NCI-H2029 (cell line): ENCODE measurements at places on chromosomes 6 and 20.

- DNase-seq, result peak; percentile 42
These were observed 27.8 kb downstream of the LRRC1 start for GRCh38 chr6:53822401-53823125.

DNA sequence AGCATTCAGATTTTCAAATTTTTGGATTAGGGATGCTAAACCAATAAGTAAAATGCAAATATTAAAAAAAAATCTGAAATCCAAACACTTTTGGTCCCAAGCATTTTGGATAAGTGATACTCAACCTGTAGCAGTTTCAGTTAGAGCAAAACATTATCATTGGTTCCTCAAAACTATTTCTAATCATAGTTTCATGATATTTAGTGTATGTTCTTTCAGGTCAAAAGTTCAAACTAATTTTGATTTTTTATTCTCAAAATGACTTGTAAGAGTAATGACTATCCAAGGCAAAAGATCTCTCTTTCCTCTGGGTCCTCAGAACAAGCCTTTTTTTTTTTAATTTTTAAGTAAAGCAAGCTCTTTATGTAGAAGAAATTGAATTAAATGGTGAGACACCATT is 64.0 kb upstream of the TFB1M start:
- no peak for DNase-seq

GRCh38 chr6:16349544-16349943 is 111.2 kb downstream of the GMPR start:
- DNase-seq, result no peak

DNA sequence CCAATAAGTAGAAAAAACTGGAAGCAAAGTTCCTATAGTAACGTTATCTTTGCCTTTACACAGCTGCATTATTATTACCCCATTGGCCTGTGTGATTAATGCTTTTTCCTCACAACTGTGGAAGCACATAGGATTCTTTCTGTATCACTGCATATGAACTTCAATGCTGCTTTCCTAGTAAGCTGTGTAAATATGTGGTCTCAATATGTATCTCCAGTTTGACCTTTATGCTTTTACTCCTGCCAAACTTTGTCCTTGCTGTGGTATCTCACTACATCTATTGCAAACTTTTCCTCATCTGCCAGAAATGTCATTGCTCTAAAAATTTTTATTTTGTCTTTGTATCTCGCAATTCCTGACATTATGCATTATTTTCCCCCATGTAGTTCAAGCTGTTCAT is 168.6 kb downstream of the ZFAND3 start:
- no peak for DNase-seq

GRCh38 chr20:40547483-40548091 is 141.4 kb downstream of the MAFB start:
- DNase-seq, result no peak

DNA sequence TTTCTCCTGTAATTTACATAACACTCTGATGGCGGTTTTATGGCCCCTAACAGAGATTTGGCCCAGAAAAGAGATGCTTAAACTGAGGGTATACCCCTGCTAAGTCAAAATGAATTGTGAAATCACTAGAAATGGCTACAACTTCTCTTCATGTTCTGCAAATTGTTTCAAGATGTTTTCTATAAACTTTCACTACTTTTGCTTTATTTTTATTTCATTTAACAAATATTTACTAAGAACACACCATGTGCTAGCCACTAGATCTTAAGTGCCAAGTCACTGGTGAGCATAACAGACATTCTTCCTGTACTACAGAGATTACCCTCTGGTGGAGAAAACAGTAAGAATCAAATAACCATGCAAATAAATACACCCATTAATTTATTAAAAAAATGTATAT is 87.6 kb downstream of the KCNQ5 start:
- DNase-seq, result no peak

- DNase-seq, result no peak
These were observed 226.1 kb downstream of the BCAS1 start for GRCh38 chr20:53844259-53844658.

- DNase-seq, result no peak
These were observed 303.4 kb downstream of the CENPW start for GRCh38 chr6:126643352-126643751.

DNA sequence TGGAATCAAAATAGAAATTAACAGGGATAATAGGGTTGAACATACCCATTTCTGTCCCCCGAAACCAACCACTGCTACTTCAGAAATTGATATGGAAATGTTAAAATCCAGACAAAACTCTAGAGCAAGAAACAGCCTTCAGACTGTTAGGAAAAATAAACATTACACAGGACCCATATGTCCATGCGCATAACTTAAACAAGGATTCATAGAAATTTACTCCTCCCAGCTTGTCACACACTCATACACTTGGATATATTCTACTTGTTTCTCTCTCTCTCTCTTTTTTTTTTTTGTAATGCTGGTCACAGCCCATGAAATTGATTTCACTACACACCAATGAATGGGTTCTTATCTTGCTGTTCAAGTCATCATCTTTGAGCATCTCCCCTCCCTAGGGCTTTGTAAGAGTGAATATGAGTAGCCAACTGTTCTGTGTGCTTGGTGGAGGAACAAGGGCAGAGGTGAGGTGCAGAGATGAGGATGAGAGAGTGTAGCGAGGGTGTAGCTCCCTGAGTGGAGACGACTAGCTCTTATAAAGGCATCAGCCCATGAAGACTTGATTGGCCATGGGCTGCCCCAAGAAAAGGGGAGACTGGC is 61.8 kb upstream of the MLN start:
- DNase-seq, result no peak

GRCh38 chr6:73694711-73695411 is 1.1 kb upstream of the CD109 start:
- no peak for DNase-seq

DNA sequence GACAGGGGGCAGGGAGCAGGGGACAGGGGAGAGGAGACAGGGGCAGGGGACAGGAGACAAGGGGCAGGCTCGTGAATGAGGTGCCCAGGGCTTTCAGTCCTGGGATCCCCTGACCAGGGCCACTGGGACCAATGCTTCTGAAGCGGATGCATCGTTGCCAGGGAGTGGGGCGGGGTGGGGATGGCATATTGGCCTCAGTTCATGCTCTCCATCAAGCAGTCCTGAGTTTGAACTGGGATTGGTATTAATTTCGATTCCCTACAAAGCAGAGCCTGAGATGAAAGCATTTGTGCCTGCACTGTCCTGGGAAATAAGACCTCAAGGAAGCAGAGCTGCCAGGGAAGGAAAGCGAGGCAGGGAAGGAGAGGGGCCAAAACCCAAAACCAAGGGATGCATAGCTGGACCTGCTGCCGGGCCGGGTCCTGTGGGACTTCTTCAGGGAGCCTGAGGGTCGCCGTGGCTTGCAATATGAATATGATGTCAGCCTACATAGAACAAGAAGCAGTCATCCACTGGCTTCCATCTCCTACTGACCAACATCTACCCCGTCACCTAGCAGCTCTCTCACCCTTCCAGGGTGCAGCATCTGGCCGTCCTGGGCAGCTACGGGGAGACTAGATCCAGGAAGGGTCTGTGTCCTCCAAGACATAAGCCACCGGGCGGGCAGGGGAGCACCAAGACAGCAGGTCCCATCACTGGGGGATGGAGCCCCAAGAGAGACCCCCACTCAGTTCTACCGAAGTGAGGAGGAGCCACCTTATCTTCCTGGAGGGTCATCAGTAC is 233.3 kb downstream of the SYNDIG1 start:
- DNase-seq, result no peak

DNA sequence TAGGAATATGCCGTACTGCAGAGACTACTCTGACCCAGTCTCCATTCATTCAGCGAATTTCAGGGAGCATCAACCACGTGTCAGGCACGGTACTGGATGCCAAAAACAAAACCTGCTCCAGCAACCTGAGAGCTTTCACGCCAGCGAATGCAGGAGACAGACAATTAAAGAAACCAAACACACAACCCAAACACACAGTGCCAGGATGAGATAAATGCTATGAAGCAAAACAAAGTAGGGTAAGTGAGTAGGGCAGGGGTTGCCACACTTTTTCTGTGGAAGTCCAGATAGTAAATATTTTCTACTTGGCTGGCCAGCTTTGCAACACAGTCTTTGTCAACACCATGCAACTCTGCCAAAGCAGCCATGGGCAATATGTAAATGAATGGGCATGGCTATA is 10.0 kb downstream of the MOCS1 start:
- DNase-seq, result peak; percentile 55

DNA sequence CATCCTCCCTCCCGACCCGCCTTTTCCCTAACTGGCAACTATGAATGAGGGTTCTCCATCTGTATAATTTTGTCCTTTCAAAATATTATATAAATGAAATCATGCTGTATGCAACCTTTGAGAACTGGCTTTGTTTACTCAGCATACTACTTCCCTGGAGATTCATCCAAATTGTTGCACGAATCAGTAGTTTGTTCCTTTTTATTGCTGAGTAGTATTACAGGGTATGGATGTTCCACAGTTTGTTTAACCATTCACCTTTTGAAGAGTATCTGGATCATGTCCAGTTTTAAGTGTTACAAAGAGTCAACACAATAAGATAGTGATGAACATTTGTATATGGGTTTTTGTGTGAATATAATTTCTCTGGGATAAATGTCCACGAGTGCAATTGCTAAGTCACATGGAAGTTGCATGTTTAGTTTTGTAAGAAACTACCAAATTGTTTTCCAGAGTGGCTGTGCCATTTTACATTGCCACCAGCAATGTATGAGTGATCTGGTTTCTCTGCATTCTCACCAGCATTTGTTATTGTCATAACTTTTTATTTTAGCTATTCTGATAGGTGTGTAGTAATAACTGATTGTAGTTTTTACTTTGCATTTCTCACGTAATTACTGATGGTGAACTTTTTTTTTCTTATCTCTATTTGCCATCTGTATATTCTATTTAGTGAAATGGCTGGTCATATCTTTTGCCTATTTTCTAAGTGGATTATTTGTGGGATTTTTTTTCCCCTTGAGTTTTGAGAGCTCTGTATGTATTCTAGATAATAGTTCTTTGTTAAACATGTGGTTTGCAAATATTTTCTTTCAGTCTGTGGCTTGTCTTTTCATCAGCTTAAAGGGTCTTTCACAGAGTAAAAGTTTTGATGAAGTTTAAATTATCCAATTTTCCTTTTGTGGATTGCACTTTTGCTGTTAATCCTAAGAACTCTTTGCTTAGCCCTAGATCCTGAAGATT is 14.4 kb upstream of the RNF24 start:
- peak; percentile 67 for DNase-seq

DNA sequence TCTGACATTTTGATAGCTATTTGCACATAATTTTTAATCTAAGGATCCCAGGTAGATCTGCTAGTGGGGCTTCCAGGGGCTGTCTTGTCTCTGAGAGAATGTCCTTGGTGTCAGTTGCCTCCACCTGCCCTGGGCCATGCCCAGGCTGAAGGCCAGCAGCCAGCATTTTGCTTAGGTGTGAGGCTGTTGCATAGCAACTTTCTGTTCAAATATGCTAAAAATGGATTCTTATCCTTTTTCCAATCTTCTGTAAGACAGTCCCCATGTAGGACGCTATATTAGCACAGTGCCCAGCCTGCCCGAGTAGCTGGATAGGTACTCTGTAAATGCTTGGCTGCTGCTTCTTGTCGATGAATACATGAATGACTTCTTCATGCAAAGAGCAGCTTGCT is 62.5 kb upstream of the CITED2 start:
- no peak for DNase-seq
